ENCODE measurements at places on chromosomes 3 and 15. TPM values are rescaled to one million over a fixed set of nuclear protein-coding genes. Genes with fewer than 3 reads are reported as not detected.

- H3K27ac ChIP-seq, result no peak overlapping the region
- no peaks in the 10 kb centered on the region for H3K36me3 ChIP-seq
- H3K4me3 ChIP-seq, result no peak overlapping the region
Measured at GRCh38 chr15:70493787-70494516, 269.4 kb downstream of the UACA start.

GRCh38 chr15:39580485-39581241 lies at the start of gene THBS1:
Gene THBS1 (plus strand): TSS chr15:39581079. CDS start chr15:39581858, 779 bp downstream.
- peak within 1 kb of the TSS; percentile 66 for H3K4me3 ChIP-seq
- no peaks in the 10 kb centered on the region for H3K36me3 ChIP-seq
- peaks cover 11% of the 10 kb centered on the region for H3K4me1 ChIP-seq

GRCh38 chr3:134704556-134704955 lies 53.7 kb upstream of the KY start:
- H3K36me3 ChIP-seq, result no peaks in the 10 kb centered on the region
- H3K4me1 ChIP-seq, result no peaks in the 10 kb centered on the region
- no peak overlapping the region for H3K27ac ChIP-seq

DNA sequence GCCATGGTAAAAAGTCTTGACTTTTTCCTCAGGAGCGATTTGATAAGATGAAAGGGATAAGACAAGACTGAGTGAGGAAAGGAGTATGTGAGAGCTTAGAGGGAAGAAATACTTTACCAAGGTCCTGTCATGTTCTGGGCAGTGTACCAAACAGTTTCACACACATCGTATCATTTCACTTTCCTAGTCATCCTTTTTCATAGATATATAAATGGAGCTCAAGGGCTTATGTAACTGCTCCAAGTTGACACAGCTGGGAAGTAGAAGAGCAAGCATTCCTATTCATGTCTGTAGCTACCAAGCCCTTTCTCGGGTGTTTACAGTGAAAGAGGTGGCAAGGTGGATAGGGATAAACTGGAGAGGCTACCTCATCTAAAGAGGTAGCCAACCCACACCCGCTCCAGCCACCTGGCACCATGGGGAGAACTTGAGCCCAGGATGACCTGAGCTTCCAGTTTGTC lies 57.4 kb downstream of the MRPS25 start:
- no peak overlapping the region for H3K4me3 ChIP-seq
- no peak for DNase-seq
- no peaks in the 10 kb centered on the region for H3K27me3 ChIP-seq
- H3K36me3 ChIP-seq, result peaks cover 29% of the 10 kb centered on the region

GRCh38 chr15:75727031-75727531 lies 14.4 kb upstream of the CSPG4 start:
- no peak overlapping the region for H3K4me3 ChIP-seq
- no peak for DNase-seq
- peaks cover 7% of the 10 kb centered on the region for H3K27me3 ChIP-seq
- no peak overlapping the region for H3K27ac ChIP-seq
- H3K36me3 ChIP-seq, result no peaks in the 10 kb centered on the region
- peaks cover 5% of the 10 kb centered on the region for H3K4me1 ChIP-seq

The SLC6A20 gene
- not detected for total RNA-seq
